Suprapubic skin (tissue), 4 donors: ENCODE measurements at places on chromosomes 3 and 15.

DNA sequence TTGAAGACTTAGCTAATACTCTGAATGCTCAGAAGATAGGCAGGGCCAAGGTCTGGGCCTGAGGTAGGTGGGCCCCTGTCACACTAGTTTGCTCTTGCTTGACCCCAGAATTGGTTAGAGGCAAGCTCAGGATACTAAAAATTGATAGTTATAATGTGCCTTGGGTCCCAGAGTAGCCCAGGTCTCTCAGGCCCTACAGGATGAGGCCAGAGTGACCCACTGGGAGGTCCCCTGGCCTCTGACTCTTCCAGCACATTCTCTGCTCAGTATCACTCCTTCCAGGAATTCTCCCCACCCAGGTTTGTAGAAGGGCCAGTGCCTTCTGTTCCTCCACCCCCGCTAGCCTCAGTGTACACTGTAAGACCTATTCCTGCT, 667 bp upstream of the KLHDC8B start:
- peak overlapping the region; percentile 84 for H3K27ac ChIP-seq
- H3K27me3 ChIP-seq = no peaks in the 10 kb centered on the region
- H3K4me1 ChIP-seq = peaks cover 48% of the 10 kb centered on the region
- H3K4me3 ChIP-seq = peak overlapping the region; percentile 80
- DNase-seq = no peak

DNA sequence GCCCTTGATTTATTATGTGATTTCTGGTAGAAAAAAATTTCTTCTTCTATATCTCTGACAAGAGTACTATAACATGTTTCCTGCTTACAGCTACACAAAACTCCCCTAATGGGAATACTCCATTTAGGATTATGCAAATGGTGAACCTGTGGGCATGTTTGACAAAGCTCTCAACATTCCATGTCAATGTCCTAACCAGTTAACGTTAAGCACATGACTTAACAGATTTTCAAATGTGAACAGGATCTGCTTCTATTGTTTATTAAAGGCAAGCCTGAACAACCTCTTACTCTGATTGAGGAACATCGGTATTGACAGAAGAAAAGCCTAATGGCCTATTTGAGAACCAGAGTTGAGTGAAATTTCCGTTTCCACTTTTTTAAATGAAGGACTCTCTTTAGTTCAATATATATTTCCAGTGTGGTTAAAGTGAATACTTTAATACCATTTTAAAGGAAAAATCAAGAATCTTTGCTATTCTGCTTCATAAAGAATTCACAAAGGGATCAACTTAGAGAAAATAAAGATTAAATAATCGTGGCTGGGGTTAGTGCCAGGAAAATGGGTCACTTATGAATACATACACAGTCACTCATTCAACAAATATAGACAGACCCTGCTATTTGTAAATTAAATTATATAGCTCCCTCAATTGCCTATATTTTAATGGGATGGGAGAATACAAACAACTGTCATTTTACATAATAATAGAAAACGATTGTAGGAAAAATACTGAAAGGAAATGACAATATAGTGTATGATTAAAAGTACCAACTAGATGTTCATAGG, 300.3 kb upstream of the CBLB start:
- no peak overlapping the region for H3K4me3 ChIP-seq
- H3K27me3 ChIP-seq = no peaks in the 10 kb centered on the region
- no peak overlapping the region for H3K27ac ChIP-seq
- H3K36me3 ChIP-seq = no peaks in the 10 kb centered on the region

DNA sequence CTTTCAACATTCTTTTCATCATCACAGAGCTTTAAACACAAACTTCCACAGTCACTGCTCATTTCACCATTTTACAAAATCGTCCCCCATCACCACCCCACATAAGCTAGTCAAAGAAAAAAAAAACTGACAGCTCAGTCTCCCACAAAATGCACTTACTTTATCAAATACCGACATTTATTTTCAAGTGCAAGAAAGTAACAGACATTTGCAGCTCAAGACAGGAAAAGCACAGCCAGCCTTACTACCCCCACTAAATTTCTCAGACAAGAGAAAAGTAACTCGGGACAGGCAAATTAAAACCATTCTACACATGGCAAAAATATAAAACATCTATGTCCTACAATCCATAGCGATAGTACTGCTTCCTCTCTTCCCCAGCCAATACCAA, 402.4 kb downstream of the SHQ1 start:
- H3K36me3 ChIP-seq = no peaks in the 10 kb centered on the region
- peaks cover 32% of the 10 kb centered on the region for H3K4me1 ChIP-seq
- no peaks in the 10 kb centered on the region for H3K27me3 ChIP-seq
- DNase-seq = no peak

DNA sequence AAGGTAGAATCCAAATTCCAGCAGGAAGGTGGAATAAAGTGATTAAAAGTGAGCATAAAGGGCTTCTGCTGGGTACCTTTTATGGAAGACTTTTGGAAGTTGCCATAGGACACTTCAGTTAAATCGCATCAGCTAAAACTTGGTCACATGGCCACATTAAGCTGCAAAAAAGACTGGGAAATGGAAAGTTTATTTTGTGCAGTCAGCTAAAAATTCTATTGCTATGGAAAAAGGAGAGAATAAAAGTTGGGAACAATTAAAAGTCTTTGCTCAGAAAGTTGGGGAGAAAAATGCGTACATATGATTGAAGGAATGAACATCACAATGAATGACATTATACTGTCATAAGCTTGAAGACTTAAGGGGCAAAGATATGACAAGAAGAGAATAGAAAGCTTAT, 49.3 kb downstream of the FGF7 start:
- H3K4me3 ChIP-seq = no peak overlapping the region
- no peaks in the 10 kb centered on the region for H3K27me3 ChIP-seq
- no peak for DNase-seq
- H3K36me3 ChIP-seq = no peaks in the 10 kb centered on the region

DNA sequence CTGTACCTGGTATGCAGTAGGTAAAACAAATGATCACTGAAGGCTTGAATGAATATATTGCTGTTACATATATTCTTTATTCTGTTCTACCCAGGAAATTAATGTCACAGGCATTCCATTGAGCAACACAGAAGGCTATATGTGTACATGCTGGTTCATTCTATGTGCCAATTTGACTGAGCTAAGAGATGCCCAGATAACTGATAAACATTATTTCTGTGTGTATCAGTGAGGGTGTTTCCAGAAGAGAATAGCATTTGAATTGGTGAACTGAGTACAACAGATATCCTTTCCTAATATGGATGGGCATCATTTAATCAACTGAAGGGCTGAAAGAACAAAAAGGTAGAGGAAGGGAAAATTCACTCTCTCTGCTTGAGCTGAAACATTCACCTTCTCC, 886.8 kb downstream of the FHIT start:
- H3K4me3 ChIP-seq = no peak overlapping the region
- H3K4me1 ChIP-seq = no peaks in the 10 kb centered on the region
- no peak for DNase-seq

- H3K36me3 ChIP-seq = no peaks in the 10 kb centered on the region
- H3K27me3 ChIP-seq = no peaks in the 10 kb centered on the region
- H3K27ac ChIP-seq = no peak overlapping the region
- H3K4me1 ChIP-seq = no peaks in the 10 kb centered on the region
- no peak overlapping the region for H3K4me3 ChIP-seq
These were observed 344.8 kb downstream of the ERC2 start for GRCh38 chr3:56123487-56123886.

GRCh38 chr3:138347960-138348753, at the start of gene MRAS:
Gene MRAS (plus strand): TSS chr3:138348579. CDS start chr3:138372884, 24,305 bp downstream.
- H3K27ac ChIP-seq = peak within 1 kb of the TSS; percentile 93
- peaks cover 34% of the 10 kb centered on the region for H3K4me1 ChIP-seq
- peak within 1 kb of the TSS; percentile 73 for H3K4me3 ChIP-seq
- no peaks in the 10 kb centered on the region for H3K36me3 ChIP-seq
- DNase-seq = peak; percentile 80
- H3K27me3 ChIP-seq = no peaks in the 10 kb centered on the region

DNA sequence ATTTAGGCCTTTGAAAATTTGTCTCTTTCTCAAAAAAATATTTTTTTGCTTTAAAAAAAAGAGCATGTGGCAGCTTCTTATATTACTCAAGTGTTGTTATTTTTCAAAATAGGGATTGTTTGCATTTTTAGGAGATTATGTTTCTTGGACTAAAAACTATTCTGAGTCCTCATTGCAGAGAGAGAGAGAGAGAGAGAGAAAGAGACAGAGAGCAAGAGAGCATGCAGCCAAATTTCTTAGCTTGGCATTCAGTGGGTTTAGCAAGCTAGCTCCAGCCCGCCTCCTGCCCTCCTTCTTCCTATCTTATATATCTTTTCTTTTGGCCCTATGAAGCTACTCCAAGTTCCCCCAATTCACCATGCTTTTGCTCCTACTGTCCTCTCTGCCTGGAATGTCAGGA, 55.7 kb downstream of the CEMIP start:
- DNase-seq = no peak
- no peaks in the 10 kb centered on the region for H3K27me3 ChIP-seq
- no peaks in the 10 kb centered on the region for H3K4me1 ChIP-seq
- no peaks in the 10 kb centered on the region for H3K36me3 ChIP-seq
- no peak overlapping the region for H3K4me3 ChIP-seq
